Activated CD4-positive, CD25-positive, alpha-beta regulatory T cell (primary cell): ENCODE measurements at places on chromosomes 6 and 20.

DNA sequence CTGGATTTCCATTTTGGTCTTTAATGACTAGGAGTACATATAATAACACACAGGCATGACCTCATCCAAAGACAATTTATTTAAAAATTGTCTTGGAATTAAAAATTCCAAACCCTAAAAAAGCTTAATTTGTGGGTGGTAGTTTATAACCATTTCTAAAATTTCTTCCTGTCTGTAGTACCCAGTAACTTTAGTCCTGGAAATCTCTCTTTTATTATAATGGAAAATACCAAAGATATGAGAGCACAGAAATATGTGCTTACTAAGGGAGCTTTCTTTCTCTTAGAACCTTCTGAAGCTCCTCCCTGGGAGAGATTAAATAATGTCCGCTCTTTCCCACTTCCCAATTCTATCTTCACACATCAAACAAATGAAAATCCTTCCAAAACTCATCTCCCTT is 70.5 kb upstream of the PRL start:
- DNase-seq: no peak

- no peak for DNase-seq
Measured at GRCh38 chr6:109628158-109629000, 62.6 kb downstream of the AK9 start.

GRCh38 chr6:16903470-16903869 is 142.2 kb upstream of the ATXN1 start:
- DNase-seq: no peak

- no peak for DNase-seq
Measured at GRCh38 chr6:491233-491632, 99.7 kb downstream of the IRF4 start.

GRCh38 chr6:72631480-72631879 is 9.6 kb downstream of the KCNQ5 start:
- DNase-seq: no peak
